Progenitor cell of endocrine pancreas (in vitro differentiated cells): ENCODE measurements at places on chromosomes 5 and 9.

DNA sequence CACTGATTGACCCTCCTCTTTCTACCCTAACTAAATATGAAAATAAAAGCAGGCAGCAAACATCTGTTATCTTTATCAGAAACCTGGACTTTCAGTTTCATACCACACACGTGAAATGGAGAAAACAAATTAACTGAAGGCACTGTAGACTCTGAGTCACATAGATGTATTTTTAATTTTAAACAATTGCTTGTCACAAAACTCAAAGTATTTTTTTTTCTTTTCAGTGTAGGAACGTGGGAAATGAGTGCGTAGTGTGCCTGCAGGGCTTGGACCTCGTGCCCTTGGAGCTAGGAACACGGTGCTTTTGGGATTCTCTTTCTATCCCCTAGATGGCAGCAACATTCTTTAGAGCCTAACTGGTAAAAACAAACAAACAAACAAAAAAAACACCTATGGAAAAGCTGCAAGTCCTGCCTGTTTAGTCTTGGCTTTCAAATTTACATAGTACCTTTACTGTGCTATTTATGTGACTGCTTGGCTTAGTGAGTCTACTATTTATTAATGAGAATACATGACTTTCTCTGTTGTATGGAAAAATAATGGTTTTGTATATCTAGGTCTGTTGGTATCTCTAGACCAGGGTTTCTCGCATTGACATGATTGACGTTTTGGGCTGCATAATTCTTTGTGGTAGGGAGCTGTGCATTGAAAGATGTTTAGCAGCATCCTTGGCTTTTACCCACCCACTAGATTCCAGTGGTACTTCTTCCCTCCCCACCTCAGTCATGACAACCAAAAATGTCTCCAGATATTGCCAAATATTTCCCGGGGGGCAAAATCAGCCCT is 16.8 kb upstream of the ACTBL2 start:
- no peak for DNase-seq

DNA sequence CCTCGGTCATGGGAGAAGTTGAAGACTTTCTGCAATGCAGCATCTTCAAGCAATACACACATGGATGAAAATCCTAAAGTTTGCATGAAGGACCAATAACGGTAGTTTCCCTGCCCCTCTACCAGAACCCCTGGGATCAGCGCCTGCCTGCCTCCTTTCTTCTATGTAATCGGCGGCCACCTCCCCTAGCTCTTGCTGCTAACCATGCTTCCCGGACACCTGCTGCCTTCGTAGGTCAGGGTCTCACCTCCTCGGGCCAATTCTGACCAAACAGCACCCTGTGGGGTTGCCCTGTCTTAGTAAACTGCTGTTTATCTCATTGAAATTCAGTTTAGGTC is 388 bp upstream of the MED10 start:
- DNase-seq: no peak

GRCh38 chr5:5149154-5149553 is 9.0 kb downstream of the ADAMTS16 start:
- no peak for DNase-seq

DNA sequence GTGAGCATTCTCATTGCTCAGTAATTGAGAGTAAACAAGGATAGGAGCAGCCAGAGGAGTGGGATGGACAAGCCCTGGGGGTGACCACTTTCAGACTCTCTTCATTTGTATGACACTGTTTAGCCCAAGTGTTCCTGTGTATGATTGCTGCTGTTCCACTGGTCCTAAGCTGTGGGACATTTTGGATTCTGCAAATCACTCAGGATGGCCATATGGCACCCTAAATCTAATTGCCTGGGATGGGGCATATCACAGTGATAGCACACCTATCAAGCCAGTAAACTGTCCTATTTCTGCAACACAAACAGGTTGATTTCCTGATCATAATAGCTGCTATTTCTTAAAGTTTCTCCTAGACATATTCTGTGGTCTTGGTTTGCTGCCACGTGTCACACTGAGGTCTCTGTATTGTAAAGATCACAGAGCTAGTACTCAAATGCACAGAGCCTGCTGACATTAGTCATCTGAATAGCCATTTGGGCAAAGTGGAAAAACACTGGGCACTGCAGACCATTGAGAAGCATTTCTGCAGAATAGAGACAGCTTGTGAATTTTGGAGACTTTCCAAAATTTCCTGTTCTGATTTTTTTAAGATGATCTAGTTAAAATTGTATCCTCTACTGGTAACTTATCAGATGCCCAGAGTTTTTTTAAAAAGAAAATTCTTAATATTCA is 320.2 kb downstream of the RFX3 start:
- DNase-seq: no peak

DNA sequence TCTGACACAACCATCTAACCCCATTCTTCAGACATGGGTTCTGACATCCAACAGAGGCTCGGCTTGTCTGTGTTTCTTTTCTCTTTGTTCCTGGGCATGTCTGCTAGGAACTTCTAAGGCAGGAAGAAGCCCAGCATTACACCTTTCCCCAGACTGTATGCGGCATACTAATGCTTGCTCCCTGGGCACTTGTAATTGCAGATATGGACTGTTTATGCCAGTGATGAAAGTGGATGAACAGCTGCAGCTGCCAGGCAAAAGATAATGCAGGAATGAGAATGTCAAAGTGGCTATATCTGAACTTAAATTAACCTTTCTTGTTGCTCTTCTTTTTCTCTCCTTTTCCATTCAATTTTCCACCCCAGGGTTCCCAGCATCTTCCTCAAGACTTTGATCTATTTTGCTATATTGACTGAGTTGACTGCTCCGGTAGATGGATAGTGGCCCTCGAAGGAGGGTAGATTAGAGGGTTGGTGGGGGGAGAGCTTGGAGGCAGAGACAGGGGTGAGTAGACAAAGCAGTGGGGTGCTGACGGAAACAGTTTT is 344.4 kb downstream of the MAN2A1 start:
- DNase-seq: no peak

DNA sequence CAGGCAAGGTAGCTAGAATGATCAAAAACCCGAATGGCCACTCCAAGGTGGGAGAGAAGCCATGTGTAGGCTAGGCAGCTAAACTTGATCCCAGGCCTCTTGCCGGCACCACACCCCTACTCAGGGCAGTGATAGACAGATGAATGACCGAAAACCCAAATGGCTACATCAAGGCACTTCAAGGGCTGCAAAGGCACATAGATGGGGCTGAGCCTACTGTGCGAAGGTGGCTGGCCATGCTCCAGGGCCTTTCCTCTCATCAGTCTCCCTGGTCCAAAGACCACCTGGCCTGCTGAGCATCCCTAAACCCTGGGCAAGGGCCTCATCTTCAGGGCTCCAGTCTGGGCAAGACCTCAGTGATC is 3.7 kb upstream of the TIFAB start:
- DNase-seq: no peak

DNA sequence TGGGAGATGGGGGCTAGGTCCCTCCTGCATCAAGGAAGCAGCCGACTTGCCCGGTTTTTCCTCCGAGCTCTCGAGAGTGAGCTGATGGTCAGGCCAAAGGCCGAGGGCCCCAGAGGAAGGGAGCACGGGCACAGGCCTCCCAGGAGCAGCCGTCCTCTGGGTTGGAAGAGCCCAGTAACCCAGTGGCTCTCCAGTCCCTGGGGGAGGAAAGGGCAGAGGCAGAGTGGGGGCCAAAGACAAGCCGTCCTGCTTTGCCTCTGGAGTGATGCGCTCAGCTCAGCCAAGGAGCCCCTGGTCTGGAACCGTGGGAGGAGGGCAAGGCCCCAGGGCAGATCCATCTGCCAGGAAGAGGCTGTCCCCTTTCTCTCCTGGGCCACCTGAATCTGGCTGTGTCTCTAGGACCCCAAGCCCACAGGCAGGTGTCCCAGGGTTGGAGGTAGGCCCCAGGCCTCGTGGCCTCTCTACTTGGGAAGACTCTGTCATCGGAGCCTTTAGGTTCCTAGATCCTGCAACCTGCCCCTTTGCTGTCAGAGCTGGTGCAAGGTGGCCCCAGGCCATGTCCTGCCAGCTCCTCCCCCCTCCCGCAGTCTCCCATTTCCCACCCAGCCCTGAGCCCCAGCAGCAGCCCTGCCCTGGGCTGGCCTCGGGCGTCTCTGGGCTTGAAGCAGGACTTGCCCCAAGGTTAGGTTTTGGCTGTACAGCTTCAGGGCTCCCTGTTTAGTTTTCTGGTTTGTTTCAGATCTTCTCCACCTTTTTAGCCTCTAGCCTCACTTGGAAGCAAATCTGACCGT is 224.1 kb downstream of the CACNA1B start:
- DNase-seq: no peak

DNA sequence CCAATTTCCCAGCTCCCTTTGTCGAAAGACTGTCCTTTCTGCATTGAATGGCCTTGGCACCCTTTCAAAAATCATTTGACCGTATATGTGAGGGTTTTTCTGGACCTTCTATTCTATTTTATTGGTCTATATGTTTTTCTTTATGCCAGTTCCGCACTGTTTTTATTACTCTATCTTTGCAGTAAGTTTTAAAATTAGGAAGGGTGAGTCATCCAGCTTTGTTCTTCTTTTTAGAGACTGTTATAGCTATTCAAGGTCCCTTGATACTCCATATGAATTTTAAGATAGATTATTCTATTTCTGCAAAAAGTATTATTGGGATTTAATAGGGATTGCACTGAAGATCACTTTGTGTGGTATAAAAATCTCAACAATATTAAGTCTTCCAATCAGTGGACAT is 44.2 kb upstream of the STARD4 start:
- DNase-seq: no peak

GRCh38 chr5:92207151-92207550 is 824.0 kb upstream of the ARRDC3 start:
- no peak for DNase-seq

DNA sequence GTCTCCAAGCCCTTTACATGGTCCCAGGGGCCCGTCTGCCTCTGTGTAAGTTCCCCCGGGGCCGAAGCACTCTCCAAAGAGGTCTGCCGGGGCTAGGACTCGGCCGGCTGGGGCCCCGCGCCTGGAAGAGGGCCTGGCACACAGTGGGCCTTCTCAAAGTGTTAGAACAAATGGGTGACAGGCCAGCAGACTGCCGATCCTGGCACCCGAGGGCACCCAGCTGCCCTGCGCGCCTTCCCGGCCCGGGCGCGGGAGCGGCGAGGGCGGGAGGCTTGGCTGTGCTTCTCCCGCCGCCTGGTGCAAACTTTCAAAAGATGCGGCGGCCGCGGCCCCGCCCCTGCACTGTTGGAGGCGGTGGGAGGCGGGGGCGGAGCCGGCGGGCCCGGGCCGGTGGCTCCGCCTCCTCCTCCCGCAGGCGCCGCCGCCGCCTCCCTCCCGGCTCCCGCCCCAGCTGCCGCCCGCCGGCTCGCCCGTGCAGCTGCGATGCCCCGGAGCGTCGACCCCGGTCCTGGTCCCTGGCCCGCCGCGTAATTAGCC is at the start of gene NEURL1B:
NEURL1B (plus strand) TSS at position 442 of the 537 bp plus-strand sequence. CDS start 144 bp downstream, outside the sequence.
- peak; percentile 60 for DNase-seq

GRCh38 chr5:58276431-58276830 is 183.5 kb downstream of the PLK2 start:
- no peak for DNase-seq

- DNase-seq: no peak
Observed at GRCh38 chr9:125325826-125326225, 64.2 kb downstream of the GAPVD1 start.

DNA sequence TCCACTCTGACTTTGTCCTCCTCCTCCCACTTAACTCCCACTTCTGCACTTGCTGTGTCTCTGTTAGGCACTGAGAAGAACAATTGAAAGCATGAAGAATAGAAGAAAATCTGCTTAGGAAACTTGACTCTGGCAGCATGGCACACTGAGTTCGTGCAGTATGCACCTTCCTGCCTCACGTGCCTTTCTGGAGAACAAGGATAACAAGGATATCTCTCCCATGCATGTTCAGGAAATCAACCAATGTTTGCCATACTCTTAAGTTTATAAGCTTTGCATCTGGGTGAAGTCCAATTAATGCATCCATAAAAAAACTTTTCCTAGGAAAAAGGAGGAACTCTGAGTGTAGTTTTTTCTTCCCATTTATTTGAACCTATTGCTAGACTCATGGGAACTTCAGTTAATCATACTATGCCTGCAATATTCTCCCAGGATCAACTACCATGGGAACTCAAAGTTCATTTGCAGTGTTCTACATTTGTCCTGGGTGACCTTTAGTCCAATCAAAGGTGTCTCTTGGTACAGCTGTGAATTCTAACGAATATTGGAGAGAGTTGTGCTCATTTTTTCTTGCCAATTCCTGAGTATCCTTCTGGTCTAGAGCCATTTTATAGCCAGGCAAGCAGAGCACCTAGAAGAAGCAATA is 227.0 kb downstream of the ENC1 start:
- DNase-seq: no peak

- DNase-seq: no peak
Observed at GRCh38 chr5:89967771-89968444, 441.6 kb downstream of the CETN3 start.

DNA sequence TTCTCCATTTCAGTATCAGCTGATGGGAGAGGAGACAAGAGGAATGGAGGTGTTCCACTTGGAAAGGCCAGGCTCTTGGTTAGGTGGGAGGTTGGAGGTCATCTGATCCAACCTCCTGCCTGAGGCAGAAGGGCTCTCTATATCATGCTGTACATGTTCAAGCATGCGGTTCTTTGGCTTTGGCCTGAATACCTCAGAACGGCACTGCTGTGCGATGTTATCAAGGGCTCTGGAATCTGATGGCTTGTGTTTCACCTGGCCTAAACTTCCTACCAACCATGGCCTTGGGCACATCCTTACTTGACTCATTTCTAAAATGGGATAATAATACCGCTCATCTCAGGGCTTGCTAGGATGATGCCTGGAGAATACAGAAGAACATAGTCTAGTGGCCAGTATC is 90.1 kb upstream of the FAM169A start:
- DNase-seq: no peak

GRCh38 chr9:135455401-135456030 is 24.1 kb upstream of the PPP1R26 start:
- no peak for DNase-seq

GRCh38 chr5:172110921-172111851 is 76.8 kb downstream of the STK10 start:
- no peak for DNase-seq

DNA sequence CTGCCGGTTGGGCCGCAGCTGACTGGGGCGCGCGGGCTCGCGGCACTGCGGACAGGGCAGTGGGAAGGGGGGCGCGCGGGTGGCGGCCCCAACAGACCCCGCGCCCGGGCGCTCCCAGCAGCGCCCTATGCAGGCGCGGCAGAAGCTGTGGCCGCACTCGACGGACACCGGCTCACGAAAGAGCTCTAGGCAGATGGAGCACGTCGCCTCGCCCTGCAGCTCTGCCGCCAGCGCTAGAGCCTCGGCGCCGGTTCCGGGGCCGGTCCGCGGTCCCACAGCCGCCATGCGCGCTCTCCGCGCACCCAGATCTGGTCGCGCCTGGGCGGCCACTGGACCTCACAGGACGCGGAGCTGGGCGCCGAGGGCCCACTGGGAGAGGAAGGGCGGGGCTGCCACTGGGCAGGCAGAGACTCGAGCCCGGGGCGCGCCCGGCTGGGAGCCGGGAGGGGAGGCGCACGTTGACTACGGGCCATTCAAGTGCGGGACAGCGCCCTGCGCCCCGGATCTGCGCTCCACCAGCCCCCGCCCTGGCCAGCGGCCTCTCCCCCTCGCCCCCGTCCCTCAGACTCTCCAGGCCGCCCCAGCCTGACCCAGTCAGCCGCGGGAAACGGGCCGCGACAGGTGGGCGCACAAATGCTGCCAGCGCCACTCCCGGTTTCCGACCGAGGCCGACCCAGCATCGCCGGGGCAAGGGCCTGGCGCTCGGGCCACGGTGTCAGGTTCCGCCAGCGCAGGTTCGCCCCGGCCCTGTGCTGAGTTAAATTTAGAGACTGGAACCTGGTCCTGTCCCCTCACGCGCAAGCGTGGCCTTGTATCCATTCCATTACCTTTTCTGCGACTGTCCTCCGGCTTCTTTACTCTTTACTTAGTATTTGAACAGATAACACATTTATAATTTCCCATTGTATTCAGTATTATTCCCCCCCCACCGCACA is at the start of gene TRIM7:
TRIM7 (minus strand) TSS at position 371 of the 935 bp plus-strand sequence; CDS start at position 285, 86 bp downstream.
- peak; percentile 37 for DNase-seq

GRCh38 chr9:7145361-7146069 is 387.7 kb downstream of the KDM4C start:
- no peak for DNase-seq
